Spleen (tissue), 13 donors: ENCODE measurements at places on chromosomes 6 and 20. TPM values are rescaled to one million over a fixed set of nuclear protein-coding genes. Genes with fewer than 3 reads are reported as not detected.

Gene TLDC2
- total RNA-seq = not detected

Gene OR2J3
- total RNA-seq = not detected

Gene DDX39B
- 354 TPM for total RNA-seq

Gene CTNNBL1
- total RNA-seq = 57.3 TPM

GRCh38 chr6:2716936-2717700 is 33.6 kb downstream of the MYLK4 start:
- no peaks in the 10 kb centered on the region for H3K36me3 ChIP-seq
- H3K27ac ChIP-seq = no peak overlapping the region
- no peak for DNase-seq
- H3K27me3 ChIP-seq = no peaks in the 10 kb centered on the region

GRCh38 chr6:140160909-140161308 is 786.5 kb upstream of the CITED2 start:
- no peak overlapping the region for H3K27ac ChIP-seq
- no peak for DNase-seq
- H3K4me1 ChIP-seq = no peaks in the 10 kb centered on the region
- H3K27me3 ChIP-seq = no peaks in the 10 kb centered on the region
- no peak overlapping the region for H3K4me3 ChIP-seq

DNA sequence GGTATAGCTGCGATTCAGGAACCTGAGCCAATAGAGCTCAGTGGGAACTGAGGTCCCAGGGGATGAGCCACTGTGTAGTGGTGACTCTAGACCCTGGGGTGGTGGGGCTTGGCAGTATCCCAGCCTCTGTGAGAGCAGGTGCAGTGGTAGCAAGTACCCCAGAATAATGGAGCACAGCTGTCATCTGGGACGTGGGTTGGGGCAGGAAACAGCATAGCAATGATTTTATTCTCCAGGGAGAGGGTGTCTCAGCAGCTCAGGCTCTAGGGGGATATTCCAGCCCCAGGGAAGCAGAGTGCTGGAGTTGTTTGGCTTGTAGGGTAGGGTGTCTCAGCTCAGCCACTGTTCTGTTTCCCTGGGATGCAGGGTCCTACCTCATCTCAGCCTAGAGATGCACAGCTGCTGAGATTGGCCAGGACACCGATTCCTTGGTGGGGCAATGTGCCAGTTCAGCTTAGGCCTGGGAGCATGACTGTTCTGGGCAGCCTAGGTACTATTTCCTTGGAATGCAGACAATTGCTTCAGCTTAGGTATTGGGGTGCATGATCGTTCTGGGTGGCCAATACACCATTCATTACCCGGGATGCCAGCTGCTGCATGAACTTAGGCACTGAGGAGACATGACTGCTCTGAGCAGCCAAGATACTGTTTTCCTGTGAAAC is 34.0 kb upstream of the NUP153 start:
- H3K4me3 ChIP-seq = no peak overlapping the region
- DNase-seq = no peak
- H3K27me3 ChIP-seq = no peaks in the 10 kb centered on the region
- no peak overlapping the region for H3K27ac ChIP-seq

DNA sequence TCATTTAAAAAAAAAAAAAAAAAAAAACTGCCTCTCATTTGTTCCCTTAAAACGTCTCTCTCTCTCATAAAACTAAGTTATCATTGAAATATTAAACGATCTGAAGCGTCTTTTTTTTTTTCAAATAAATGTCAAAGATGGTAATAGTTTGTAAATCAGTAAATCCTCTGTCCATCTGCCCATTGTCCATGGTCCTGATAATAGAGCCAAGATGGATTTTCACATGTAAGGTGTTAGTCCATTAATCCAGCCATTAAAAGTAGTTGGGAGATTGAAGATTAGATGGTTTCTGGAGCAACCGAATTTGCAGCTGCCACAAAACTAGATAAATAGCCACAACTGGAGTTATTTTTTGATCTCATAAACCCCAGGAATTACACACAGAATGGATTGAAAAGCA is 145.8 kb upstream of the SNX9 start:
- H3K27me3 ChIP-seq = no peaks in the 10 kb centered on the region
- DNase-seq = no peak
- H3K4me1 ChIP-seq = no peaks in the 10 kb centered on the region

DNA sequence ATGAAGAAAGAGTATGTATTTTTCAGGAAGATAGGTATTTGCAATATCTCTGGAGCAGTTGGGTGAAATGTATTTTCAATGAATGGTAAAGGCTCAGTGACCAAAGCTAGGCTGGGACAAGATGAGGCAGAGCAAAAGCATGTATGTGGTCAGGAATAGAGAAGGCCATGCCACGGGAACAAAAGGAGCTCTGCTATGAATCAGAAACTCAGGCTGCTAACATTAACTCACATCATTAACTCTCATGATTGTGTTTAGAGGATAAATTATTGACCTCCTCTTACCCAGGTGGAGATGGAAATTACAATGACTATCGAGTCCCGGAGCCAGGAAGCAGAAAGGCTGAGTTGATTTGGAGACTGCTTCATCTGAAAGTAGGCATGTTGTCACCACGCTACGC is 220.2 kb downstream of the FUT9 start:
- no peak overlapping the region for H3K4me3 ChIP-seq
- no peaks in the 10 kb centered on the region for H3K36me3 ChIP-seq
- no peak overlapping the region for H3K27ac ChIP-seq
- no peaks in the 10 kb centered on the region for H3K4me1 ChIP-seq
- DNase-seq = no peak

DNA sequence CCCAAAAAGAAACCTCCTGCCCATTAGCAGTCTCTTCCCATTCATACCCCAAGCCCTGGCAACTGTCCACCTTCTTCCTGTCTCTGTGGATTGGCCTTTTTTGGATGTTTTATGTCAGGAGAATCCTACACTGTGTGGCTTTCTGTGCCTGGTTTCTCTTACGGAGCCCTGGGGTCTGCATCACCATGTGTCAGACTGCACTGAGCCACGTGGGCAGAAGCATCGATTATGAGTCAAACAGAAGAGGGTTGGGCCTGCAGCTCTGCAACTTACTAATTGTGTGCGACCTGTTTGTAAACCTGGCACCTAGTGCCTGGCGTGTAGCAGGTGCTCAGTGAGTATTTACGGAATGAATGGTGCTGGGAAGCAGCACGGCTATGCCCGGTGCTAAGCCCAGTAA is 62.6 kb downstream of the IGF2R start:
- no peak for DNase-seq
- H3K36me3 ChIP-seq = peaks cover 76% of the 10 kb centered on the region
- no peaks in the 10 kb centered on the region for H3K27me3 ChIP-seq

GRCh38 chr6:169993861-169994481 is 242.5 kb downstream of the ERMARD start:
- H3K27me3 ChIP-seq = no peaks in the 10 kb centered on the region
- H3K4me3 ChIP-seq = no peak overlapping the region
- H3K36me3 ChIP-seq = no peaks in the 10 kb centered on the region
- no peak overlapping the region for H3K27ac ChIP-seq

GRCh38 chr6:158361961-158362669 is 49.9 kb downstream of the TULP4 start:
- no peak overlapping the region for H3K4me3 ChIP-seq
- DNase-seq = no peak
- no peak overlapping the region for H3K27ac ChIP-seq
- no peaks in the 10 kb centered on the region for H3K4me1 ChIP-seq
- no peaks in the 10 kb centered on the region for H3K27me3 ChIP-seq

- no peak overlapping the region for H3K27ac ChIP-seq
- no peak for DNase-seq
- H3K4me3 ChIP-seq = no peak overlapping the region
- no peaks in the 10 kb centered on the region for H3K27me3 ChIP-seq
- no peaks in the 10 kb centered on the region for H3K4me1 ChIP-seq
- H3K36me3 ChIP-seq = no peaks in the 10 kb centered on the region
These were observed 142.7 kb downstream of the PTPRT start for GRCh38 chr20:43046966-43047365.

DNA sequence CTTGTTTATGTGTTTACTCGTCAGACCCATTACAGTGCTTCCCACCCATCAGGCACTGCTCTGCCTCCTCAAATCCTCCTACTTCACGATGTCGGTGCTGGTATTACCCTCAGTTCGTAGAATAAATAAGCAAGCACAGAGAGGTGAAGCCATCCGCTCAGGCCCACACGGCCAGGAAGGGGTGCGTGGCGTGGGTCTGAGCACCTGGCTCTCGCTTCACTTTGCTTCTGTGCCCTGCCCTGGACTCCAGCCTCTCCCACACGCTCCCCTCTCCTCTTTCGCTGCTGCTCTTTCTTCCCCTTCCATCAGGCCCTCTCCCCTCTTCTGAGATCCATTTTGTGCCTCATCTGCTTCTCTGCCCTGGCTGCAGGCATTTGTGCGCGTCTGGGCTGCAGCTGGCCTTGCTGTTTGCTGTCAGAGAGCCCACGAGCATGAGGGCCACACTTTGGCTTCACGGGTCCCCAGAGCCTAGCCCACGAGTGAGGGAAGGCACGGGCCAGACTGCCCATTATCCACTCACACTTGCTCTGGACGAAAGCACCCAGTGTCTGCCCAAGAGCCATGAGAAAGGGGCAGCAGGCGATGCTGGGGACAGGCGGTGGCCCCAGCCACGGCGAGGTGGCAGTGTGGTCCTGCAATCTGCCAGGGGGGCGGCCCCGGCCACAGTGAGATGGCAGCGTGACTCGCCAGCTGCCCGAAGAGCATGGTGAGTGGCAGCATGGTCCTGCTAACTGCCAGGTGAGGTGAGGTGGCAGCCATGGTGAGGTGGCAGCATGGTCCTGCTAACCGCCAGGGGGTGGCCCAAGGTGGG is 96.2 kb upstream of the MPC1 start:
- peaks cover 25% of the 10 kb centered on the region for H3K36me3 ChIP-seq
- no peaks in the 10 kb centered on the region for H3K27me3 ChIP-seq

- no peak overlapping the region for H3K4me3 ChIP-seq
- H3K27ac ChIP-seq = no peak overlapping the region
- no peaks in the 10 kb centered on the region for H3K36me3 ChIP-seq
- H3K27me3 ChIP-seq = no peaks in the 10 kb centered on the region
These were observed 125.0 kb upstream of the RPS6KA2 start for GRCh38 chr6:166752097-166752496.

DNA sequence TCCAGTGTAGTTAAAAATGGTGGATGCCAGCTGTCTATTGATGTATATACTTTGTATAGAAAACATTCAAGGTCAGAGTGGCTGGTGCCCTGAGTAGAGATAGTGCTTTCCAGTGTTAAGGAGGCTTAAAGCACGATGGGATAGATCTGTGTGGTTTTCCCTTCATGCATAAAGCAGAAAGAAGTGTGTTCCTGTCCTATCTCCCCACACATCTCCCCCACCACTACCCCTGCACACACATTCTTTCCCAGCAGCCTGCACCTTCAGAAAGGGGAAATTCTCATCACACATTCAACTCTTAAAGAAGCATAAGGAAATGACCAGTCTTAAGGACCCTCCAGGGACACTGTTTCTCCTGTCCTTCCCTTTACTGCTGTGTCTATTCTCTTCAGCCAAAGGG is 221.7 kb upstream of the TAB2 start:
- H3K4me1 ChIP-seq = peaks cover 14% of the 10 kb centered on the region
- no peaks in the 10 kb centered on the region for H3K27me3 ChIP-seq
- H3K4me3 ChIP-seq = no peak overlapping the region
- DNase-seq = no peak

DNA sequence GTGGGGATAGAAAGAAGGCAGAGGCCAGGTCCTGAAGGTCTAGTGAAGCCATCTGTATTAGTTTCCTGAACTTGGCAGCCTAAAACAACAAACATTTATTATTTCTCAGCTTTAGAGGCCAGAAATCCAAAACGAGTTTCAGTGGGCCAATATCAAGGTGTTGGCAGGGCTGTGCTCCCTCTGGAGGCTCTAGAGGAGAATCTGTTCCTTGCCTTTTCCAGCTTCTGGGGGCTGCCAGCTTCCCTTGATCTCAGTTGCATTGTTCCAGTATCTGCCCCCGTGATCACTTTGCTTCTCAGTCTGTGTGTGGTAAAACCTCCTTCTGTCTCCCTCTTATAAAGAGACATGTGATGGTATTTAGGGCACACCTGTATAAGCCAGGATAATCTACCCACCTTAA is 82.4 kb downstream of the MAFB start:
- no peaks in the 10 kb centered on the region for H3K36me3 ChIP-seq
- no peaks in the 10 kb centered on the region for H3K4me1 ChIP-seq
- no peak overlapping the region for H3K4me3 ChIP-seq
- no peak for DNase-seq
- H3K27ac ChIP-seq = no peak overlapping the region

- no peaks in the 10 kb centered on the region for H3K4me1 ChIP-seq
- H3K27me3 ChIP-seq = no peaks in the 10 kb centered on the region
- H3K36me3 ChIP-seq = no peaks in the 10 kb centered on the region
- H3K4me3 ChIP-seq = no peak overlapping the region
These were observed 38.7 kb downstream of the CNKSR3 start for GRCh38 chr6:154471609-154472362.

DNA sequence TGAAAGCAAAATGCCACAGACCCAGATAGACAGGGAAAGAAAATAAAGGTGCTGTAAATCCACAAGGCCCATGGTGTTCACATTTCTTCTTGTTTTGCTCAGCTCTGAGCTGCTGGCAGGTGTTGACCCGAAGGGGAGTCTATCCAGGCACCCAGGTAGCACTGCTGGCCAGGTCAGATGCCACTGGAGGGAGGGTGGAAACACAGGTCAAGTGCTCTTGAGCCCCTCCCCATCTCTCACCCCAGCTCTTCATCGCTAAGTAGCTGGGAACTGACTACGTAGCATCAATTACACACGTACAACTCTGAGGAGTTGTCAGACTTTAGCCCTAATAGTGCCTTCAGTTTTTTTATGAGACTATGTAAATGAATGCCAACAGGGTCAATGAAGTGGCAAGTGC is 287.8 kb upstream of the QKI start:
- H3K27ac ChIP-seq = no peak overlapping the region
- no peaks in the 10 kb centered on the region for H3K4me1 ChIP-seq
- no peaks in the 10 kb centered on the region for H3K27me3 ChIP-seq
- no peak overlapping the region for H3K4me3 ChIP-seq

- no peaks in the 10 kb centered on the region for H3K27me3 ChIP-seq
- no peak for DNase-seq
- no peak overlapping the region for H3K27ac ChIP-seq
- H3K4me3 ChIP-seq = no peak overlapping the region
- H3K4me1 ChIP-seq = no peaks in the 10 kb centered on the region
These were observed 146.0 kb upstream of the PHACTR1 start for GRCh38 chr6:12570461-12571030.

DNA sequence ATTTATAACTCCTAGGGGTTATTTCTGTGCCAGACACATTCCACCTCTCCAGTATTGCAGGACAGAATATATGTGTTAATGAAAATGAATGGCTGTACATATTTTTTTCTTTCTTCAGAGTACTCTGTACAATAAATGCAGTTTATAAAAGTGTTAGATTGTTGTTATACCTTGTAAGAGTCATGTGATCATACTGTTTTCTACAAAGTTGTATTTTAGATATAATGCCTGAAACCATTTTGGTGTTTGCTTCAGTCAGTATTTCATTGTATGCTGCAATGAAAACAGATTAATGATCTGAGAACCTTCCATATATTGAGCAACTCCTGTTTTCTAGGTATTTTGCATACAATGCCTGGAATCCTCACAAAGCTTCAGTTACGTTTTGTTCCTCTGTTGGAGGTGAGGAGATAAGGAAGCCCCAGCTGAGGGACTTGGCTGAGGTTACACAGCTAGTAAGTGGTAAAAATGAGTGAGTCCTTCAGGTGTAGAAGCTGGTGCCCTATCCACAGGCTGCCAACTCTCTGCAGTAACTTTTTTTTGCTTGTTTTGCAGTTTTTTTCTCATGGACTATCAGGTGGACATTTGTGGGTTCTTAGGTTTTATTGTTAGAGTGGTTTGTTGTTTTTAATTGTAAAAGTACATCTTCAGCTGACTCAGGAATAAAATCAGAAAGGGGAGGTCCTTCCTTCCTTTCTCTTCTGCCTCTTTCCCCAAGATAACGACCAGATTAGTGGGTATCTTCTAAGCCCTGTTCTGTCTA is 11.6 kb downstream of the PDCD2 start:
- peaks cover 91% of the 10 kb centered on the region for H3K36me3 ChIP-seq
- DNase-seq = no peak
- H3K27me3 ChIP-seq = no peaks in the 10 kb centered on the region
- no peaks in the 10 kb centered on the region for H3K4me1 ChIP-seq
- no peak overlapping the region for H3K27ac ChIP-seq
